D341Med (cell line): ENCODE measurements at places on chromosomes 6 and 20.

GRCh38 chr6:109467696-109468095, 12.1 kb upstream of the MICAL1 start:
- DNase-seq = no peak

- DNase-seq = peak; percentile 55
These were observed 423.1 kb downstream of the MAFB start for GRCh38 chr20:40265825-40266533.

DNA sequence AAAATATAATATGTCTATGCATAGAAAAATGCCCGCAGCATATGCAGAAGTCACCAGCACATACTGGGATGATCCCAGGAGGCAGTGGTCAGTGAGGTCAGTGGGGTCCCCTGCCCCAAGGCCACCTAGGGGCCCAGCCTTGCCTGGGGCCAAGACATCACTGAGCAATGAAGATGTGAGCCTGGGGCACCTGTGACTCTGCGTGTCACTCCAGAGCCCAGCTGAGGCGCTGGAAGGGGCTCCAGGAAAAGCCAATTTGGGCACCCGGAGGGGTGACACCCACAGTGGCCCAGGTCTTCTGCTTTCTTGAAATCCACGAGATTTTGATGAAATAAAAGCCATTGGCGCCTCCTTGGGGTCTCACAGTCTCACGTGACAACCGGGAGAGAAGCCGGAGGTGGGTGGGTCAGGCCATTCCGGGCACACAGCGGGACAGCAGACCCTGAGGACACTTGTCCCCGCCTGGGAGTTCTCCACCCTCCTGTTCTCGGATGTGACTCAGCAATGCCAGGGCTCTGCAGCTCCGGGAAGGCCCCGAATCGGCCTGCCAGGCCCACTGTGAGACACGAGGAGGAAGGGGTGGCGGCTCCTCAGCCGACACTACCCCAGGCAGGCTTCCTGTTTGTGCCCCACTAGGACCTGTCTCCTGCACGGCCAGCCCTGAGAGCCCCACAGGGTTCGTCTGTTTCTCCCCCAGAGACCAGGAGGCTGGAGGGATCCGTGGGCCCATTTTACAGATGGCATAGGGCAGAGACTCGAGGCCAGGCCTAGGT, 24.4 kb upstream of the SLCO4A1 start:
- no peak for DNase-seq

DNA sequence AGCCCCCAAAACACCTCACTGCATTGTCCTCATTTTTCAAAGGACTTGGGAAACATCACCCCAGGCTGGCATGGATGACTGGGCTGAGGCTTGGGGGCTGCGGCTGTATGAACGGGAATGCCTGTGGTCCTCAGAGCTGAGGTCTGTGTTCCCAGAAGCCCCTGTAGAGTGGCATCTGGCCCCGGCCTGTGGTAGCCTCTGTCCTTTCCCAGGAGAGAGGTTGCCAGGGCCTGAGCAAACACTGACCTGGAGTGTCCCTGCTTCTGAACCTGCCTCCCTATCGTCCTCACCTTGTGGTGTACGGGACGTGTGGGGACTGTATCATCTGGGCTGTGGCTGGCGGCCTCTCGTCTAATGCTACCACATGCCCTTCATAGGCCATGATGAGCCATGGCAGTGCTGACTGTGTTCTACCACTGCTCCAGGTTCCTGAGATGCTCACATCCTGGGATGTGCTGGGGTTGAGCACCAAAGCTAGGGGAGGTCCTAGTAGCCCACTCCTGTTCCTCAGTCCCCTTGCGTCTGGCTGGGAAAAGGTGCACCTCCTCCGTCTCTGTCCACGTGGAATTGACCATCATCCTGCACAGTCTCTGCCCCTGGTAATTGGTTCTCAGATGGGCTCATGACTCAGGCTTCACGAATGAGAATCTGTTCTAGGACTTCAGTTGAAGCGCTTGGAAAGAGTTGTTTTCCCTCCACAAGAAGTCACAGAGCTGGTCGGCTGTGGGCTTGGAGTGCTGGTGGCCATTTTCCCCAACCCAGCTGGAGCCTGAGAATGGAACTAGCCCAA, 27.6 kb downstream of the PHACTR3 start:
- peak; percentile 10 for DNase-seq

GRCh38 chr6:20542927-20543602, 8.8 kb downstream of the CDKAL1 start:
- no peak for DNase-seq

GRCh38 chr6:35406711-35407485, 45.2 kb upstream of the FANCE start:
- DNase-seq = no peak

DNA sequence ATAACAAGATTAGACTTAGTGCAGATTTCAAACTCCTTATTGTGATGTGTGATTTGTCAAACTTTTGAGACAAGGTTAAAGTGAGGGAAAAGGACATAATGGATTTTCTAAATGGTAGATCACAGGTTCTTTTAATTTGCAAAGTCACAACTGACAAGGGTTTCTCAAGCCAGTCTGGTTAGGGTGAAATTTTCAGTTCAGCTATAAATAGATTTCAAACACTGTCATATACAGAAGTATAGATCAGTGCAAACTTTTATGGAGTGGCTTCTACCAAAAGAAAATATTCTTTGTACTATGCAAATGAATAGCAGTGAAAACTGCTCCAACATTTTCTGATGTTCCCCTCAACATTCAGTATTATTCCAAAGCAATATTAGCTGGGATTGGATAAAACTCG, 337.1 kb upstream of the MAN1A1 start:
- no peak for DNase-seq

DNA sequence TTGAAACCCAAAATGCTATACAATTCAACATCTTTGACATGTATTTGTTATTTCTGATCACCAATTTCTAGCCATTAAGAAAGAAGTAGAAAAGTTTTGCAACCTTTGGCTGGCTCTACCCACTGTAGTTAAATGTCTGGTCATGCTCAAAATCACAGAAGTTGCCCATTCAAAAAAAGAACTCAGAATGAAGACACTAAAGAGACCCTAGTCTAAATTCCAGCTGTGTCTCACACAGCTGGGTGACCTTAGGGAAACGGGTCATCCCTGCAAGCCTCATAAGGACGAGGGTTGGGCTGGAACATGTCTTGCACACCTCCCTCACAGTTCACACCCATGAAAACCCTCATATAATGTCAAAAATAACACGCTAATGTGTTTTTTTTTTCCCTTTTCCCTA, 10.3 kb downstream of the FOXQ1 start:
- DNase-seq = no peak

- DNase-seq = no peak
These were observed 113.2 kb downstream of the CEBPB start for GRCh38 chr20:50303573-50304500.

- no peak for DNase-seq
These were observed 153.4 kb downstream of the MBOAT1 start for GRCh38 chr6:20058912-20059311.

- DNase-seq = no peak
These were observed 64.9 kb downstream of the FNDC1 start for GRCh38 chr6:159234102-159234553.

GRCh38 chr6:137904822-137905617, 38.0 kb downstream of the TNFAIP3 start:
- DNase-seq = no peak

DNA sequence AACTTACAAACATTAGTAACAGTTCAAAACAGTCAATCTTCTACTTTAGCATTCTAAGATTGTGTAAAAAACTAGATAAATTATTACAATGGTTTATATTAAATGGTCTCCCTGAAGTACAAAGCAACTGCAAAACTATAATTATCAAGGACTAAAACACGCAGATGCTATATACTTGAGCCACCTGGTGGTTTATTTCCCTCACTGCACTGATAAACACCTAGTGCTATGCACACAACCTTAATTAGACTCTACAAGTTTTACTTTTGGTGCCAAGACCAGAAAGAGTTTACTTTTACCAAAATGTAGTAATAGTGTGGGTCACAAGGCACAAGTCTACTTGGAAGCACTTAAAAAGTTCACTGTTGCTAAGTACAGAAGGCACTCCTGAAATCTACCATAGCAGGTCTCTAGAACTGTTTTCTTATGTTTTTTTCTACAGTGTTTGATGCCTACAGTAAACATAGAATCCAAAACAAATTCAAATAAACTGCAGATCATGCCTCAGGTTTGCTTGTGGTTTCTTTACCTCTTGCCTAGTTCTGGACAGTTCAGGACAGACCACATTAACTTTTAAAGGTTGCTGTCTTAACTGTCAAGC, 49.2 kb downstream of the GMDS start:
- DNase-seq = peak; percentile 54

- DNase-seq = no peak
These were observed 1957.5 kb upstream of the DEFB115 start for GRCh38 chr20:29299811-29300578.

DNA sequence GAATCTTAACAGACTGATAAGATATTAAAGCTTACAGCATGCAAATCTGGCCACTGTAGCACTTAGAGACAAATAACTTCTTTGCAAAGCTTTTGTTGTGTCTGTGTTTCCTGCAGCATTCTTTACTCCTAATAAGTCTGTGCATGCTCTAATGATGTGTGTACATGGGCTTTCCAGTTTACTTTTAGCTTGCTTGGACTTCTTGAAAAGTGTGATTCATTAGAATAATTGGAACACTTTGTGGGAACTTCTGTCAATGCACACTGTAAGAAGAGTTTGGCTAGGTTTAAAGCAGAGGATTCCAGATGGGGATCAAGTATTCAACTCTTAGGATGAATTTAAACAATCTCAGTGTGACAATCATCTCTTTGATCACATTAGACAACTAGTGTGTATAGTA, 22.1 kb upstream of the TINAG start:
- no peak for DNase-seq
